Hematopoietic multipotent progenitor cell treated with erythropoietin and hydrocortisone succinate and interleukin-3 and kit ligand, for 17 days (in vitro differentiated cells): ENCODE measurements at places on chromosomes 1 and 21.

DNA sequence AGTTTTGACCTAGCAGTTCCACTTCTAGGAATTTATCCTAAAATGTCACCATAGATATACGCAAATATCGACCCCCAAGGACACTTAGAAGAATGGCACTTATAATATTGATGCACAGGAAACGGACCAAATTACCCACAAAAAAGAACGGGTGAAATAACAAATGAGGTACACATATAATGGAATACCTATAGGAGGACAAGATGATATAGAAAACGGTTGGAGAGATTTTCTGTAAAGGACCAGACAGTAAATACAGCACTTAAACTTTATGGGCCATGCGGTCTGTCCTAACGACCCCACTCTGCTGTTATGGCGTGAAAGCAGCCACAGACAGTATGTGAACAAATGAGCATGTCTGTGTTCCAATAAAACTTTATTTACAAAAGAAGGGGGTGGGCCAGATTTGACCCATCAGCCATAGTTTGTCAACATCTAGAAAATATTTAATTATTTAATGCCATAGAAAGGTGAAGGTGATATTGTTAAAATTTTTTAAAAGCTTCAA is 2.4 kb downstream of the TMPRSS3 start:
- no peak for DNase-seq

- no peak for DNase-seq
Observed at GRCh38 chr1:19123837-19124236, 86.2 kb downstream of the UBR4 start.

- DNase-seq: peak; percentile 68
Observed at GRCh38 chr1:94481473-94481933, 60.1 kb downstream of the F3 start.

DNA sequence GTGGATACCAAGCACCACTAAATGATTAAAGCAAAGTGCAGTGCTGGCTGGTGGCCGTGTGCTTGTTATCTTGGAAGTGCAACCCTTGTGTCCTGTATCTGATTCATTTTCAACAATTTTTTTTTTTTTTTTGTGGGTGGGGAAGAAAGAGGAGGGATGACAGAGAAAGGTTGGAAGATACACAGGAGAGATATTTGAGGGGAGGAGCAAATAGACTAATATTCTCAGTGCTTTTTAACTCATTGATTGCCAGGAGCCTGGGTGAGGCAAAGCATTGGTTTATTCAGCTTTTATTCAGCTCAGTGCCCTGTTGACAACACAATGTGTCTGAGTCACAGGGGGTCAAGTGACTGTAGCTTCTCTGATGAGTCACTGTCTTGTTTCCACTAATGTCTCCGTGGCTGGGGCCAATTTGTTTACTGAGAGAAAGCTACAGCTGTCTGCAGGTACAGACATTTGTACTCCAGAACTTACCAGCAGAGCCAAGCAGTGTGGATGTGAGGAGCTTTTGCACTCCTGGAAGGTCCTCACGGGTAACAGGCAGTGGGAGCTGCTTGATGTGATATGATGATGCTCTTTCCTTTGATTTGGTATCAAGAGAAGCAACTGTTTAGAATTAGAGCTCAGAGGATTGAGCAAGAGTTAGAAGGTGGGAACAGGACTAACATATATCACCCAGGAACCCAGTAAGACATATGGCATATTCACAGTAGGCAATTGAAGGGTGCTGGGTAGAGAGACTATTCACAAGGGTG is 23.6 kb upstream of the DNM3 start:
- DNase-seq: no peak

DNA sequence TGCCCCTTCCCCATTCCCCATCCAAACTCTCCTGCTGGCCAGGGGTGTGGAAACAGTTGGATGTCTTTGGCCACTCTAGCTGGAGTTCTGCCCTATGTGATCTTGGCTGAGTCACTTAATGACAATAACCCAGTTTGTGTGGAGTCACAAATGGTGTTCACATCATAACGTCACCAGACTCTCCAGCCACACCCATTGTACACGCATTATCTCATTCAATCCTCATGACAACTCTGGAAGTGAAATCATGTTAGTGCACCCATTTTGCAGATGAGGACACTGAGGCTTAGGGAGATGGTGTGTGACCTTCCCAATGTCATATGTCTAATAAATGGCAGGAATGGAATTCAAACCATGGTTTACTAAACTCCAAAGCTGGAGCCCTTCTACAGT is 1.2 kb upstream of the CDA start:
- no peak for DNase-seq
